ENCODE measurements at places on chromosomes 16 and 17. TPM values are rescaled to one million over a fixed set of nuclear protein-coding genes. Genes with fewer than 3 reads are reported as not detected.

DNA sequence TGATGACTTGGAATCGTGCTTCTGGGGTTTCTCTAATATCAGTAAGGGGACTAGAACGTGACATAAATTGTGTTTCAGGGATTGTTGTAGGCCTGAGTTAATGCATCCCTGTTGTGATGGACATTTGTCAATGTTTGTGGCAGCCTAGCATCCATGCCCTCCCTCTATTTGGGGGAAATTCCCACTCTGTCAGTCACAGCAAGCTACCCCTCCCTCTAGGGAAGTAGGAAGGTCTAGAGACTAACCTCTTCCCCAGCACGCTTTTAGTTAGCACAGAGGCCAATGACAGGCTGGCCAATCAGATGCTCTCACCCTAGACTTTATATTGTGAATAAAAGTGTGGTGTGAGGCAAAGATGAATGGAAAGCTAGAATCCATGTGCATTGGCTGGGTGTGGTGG lies 32.4 kb upstream of the NF1 start:
- no peak for ATAC-seq

- ATAC-seq: no peak
Observed at GRCh38 chr17:1729966-1730325, 5.4 kb downstream of the WDR81 start.

DNA sequence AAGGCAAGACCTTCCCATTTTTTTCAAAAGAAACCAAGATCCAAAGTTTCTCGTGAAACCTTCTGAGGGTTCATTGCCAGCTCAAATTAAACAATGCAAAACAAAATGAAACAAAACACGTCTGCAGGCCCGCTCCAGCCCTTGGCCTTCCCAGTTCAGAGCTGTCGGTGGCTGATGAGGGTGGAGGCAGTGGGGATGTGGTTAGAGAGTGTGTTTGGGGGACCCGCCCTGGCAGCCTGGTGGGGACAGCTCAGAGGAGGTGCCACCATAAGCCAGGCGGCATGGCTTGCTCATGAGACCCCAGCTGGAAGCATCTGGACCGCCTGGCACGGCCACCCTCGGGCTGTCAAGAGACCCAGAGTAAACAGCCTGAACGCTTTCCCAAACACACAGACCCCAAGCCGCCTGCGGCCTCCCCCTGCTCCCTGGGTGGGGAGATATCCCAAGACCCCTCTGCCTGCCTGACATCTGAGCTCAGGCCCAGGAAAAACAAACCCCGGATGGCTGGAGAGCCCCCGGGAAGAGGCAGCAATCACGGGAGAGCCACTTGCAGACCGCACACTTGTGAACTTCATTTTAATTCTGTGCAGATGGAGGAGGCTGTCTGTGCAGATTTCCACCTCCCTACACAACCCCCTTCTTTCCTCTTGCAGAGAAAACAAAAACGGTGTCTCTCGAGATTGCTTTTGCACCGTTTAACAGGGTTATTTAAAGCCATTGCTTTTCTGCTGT lies 35.4 kb upstream of the LITAF start:
- ATAC-seq: peak; percentile 40

GRCh38 chr16:81599034-81599744 lies 154.6 kb downstream of the CMIP start:
- ATAC-seq: no peak

GRCh38 chr17:35489944-35490343 lies 41.4 kb upstream of the SLFN13 start:
- no peak for ATAC-seq

- ATAC-seq: no peak
Observed at GRCh38 chr17:10149573-10150399, 48.6 kb downstream of the GAS7 start.

GRCh38 chr17:80063830-80064585 lies 27.6 kb downstream of the CCDC40 start:
- peak; percentile 6 for ATAC-seq

GRCh38 chr17:3909257-3909656 lies 7.0 kb downstream of the P2RX1 start:
- no peak for ATAC-seq

DNA sequence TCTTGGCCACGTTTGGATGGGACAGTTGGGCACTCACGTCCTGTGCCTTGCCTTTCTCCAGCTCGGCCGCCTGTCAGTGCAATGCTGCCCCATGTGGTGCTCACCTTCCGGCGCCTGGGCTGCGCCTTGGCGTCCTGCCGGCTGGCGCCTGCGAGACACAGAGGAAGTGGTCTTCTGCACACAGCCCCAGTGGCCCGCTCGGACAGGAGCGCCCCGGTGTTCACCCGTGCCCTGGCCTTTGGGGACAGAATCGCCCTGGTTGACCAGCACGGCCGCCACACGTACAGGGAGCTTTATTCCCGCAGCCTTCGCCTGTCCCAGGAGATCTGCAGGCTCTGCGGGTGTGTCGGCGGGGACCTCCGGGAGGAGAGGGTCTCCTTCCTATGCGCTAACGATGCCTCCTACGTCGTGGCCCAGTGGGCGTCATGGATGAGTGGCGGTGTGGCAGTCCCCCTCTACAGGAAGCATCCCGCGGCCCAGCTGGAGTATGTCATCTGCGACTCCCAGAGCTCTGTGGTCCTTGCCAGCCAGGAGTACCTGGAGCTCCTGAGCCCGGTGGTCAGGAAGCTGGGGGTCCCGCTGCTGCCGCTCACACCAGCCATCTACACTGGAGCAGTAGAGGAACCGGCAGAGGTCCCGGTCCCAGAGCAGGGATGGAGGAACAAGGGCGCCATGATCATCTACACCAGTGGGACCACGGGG lies 7.1 kb downstream of the ACSF3 start:
- ATAC-seq: no peak

- no peak for ATAC-seq
Observed at GRCh38 chr16:81784072-81784795, 5.1 kb downstream of the PLCG2 start.

DNA sequence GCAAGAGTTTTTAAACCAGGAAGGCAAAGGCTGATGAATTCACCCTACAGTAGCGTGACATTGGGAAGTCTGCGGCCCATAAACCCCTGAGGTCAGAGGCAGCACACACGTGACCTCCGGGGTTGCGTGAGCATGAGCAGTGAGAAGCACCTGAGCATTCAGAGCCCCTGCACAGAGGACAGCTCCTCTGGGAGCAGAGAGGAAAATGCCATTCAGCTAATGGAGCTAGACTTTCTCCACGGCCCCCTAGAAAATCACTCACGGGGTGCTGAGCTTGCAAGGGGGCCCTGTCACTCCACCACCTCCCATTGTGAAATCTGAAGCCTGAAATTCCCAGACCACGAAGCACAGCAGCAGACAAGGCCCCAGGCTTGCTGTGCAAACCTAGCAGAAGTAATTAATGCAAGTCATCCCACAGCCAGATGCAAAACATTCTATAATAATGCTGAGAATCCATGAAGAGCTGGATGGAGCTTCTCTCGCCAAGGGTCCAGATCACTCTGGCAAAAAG lies 114.9 kb upstream of the RCVRN start:
- peak; percentile 61 for ATAC-seq

DNA sequence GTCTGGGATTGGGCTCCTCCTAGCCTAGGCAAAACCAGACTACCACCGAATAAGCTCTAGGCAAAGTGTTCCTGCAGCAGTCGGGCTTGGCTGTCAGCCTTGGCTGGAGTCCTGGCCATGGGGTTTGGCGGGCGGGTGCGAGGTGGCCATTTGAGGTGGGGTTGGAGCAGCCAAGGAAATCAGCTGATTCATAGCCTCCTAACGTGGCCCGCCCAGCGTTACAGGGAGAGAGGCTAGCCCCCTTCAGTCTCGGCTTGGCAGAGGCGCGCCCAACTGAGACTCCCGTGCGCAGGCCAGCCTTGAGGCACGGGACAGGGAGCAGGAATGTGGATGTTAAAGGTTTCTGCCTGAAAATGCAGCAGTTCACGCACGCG lies 1.9 kb downstream of the PMP22 start:
- ATAC-seq: peak; percentile 10

DNA sequence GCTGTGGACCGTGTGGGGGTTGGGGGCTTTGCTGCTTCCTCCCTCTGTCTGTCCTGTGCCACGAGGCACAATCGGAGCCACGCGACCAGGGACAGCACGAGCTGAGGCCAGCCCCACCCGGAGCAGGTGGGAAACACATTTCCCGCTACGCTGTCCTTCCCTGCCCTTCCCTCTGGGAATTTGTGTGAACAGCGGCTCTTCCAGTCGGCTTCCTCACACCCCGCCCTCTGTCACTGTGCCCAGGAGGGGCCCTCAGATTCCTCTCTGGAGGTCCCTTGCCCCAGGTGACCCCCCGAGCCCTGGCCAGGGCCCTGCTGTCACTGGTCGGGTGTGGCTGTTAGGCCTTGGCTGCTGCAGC lies 19.6 kb downstream of the SPIRE2 start:
- ATAC-seq: no peak

DNA sequence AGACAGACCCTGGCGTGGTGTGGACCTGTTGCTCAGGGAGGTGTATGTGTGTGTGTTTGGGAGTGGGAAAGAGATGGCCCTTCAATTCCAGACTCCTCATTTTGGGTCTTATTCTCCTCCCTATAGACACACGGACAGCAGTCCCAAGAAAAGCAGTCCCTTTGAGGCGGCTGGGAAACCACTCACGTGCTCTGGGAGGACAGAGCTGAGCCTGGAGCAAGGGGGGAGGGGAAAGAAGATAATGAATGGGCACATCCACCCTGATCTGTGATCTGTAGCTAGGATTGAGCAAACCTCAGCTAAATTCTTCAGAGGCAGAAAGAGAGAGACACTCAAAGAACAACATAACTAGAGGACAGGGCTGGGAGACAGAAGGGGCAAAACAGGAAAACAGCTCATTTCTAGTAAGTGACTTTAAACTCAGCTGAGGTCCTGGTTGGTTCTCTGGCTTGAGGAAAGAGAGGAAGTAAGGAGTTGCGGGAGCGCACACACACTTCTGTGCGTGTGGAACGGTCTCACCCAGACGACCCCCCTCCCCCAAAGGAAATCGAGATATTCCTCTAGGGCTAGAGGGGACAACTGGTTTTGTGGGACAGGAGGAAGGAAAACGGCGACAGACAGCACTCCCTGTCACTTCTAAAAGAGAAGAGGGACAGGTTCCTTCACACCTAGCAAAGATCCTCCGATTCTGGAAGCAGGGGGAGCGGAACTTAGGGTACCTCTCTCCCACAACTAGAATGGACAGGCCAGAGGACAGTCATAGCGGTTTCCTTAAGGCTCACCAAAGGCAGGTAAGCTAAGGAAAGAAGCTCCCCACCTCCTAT lies 658 bp downstream of the RAB5C start:
- peak; percentile 2 for ATAC-seq

- ATAC-seq: no peak
Observed at GRCh38 chr17:77209330-77209748, 68.6 kb downstream of the SEC14L1 start.

DNA sequence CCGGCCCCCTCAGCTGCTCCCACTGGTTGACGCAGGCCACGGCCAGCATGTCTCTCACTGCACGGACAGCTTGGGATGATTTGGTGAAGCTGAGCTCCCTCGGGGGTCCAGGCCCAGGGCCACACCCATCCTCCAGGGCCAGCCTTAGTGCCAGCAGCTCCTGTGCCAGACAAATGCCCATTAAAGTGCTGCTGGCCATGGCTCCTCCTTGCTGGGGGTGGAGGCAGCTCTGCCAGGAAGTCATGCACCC lies 2.5 kb downstream of the TRIM47 start:
- no peak for ATAC-seq

- ATAC-seq: no peak
Observed at GRCh38 chr17:39648616-39649366, 11.8 kb downstream of the STARD3 start.

DNA sequence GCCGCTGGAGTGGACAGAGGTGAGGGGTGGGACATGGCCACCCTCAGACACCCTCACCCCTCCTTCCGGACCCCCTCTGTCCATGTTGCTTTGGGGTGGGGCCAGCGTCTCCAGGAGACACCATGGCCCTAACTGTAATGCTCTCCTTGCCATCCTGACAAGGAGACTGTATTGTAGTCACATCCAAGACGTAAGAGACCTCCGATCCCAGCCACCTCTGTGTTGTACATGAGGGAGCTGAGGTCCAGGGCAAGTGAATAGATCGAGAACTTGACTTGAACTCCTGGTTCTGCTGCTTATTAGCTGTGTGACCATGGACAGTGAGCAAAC lies 30.2 kb downstream of the POLR3E start:
- no peak for ATAC-seq

- ATAC-seq: no peak
Observed at GRCh38 chr16:75086688-75087374, 29.7 kb downstream of the LDHD start.

DNA sequence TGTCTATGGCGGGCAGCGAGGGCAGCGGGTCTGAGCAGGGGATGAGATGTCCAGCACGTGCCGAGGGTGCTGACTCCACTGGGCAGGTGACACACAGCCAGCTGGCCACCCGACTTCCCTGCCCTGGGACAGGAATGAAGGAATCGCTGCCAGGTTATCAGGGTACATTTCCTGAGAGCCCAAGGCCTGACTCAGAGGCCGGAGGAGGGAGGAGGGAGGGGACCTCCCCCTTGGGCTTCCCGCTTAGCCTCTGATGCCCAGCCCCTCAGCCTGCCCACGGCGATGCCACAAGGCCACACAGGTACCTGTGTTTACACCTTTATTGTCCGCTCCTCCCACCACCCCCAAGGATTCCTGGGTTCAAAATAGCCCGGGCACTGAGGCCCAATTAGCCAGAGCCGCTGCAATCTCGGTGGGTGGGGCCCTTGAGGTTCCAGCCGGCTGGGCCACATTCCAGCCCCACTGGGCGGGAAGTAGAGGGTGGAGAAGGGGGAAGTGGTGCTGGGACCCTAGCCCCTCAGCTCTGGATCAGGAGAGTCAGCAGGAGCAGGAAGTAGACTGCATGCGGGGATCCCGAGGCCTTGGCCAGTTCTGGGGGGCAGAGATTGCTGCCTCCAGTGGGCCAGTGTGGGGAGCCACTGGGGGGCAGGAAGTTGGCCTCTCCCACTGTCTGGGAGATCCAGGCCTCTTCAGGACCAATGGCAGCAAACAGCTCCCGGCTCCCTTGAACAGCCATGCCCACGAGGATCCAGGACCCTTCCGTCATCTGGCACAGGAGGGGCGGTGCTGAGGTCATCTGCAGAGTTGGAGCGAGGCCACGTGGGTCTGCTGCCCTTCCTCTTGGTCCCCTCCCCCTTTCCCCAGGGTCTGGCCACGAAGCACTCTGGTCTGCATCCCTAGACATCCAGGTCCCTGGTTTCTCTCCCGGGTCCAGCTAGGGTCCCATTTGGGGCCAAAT lies 3.4 kb upstream of the PRSS8 start:
- ATAC-seq: no peak

Gene SBK1
- total RNA-seq: 1.2 TPM

Gene RAI1
- 18.4 TPM for total RNA-seq

Gene HOXB4
- 16.1 TPM for total RNA-seq

Gene HSD11B2
- total RNA-seq: 14.8 TPM

Gene ARHGAP44
- 7.2 TPM for total RNA-seq
